Endodermal cell (in vitro differentiated cells): ENCODE measurements at places on chromosomes 2 and 18.

GRCh38 chr2:148721991-148722777 lies 77.6 kb downstream of the EPC2 start:
- DNase-seq, result no peak

GRCh38 chr2:241641631-241642030 lies 4.1 kb downstream of the ATG4B start:
- DNase-seq, result no peak

GRCh38 chr2:37307500-37307899 lies 17.1 kb downstream of the PRKD3 start:
- DNase-seq, result no peak

DNA sequence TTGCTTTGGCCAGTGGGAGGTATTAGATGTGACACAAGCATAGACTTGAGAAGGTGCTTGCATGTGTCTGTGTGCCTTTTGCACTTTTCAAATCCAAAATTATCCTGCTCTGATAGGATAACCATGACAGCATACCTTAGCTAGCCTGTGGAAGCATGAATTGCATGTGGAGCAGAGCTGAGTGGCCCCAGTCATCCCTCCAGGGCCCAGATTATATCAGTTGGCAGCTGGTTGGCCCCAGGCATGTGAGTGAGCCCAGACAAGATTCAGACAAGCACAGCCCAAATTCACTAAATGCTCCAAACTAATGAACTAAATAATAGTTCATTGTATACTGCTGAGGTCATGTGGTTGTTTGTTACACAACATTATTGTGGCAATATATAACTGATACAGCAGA lies 18.8 kb downstream of the TACR1 start:
- no peak for DNase-seq

DNA sequence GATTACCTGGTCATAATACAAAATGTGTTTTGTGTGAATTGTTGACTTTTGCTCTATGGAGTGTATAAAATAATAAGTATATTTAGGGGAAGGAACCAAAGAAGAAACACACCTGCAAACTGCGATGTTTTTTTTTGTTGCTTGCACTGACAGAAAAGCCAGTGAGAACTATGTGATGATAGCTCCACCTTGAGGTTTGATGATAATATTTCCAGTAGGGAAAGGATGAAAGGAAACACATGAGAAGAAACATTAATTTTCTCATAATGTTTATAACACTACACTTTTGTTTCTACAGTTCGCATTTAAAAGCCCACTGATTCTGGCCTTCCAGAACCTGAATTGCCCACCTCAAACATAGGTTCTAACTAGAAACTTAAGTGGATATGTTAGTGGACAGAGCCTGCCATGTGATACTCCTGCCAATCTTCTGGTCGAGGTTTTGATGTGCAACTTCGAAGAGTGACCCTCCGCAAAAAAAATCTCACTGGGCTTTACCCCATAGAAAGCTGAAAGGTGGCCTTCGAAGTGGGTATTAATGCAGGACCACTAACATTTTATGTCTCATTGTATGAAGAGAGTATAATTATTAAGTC lies 476.4 kb upstream of the SPHKAP start:
- DNase-seq, result no peak

- no peak for DNase-seq
These were observed 52.6 kb downstream of the TRIP12 start for GRCh38 chr2:229869226-229869625.

- DNase-seq, result no peak
These were observed 27.8 kb upstream of the COPS8 start for GRCh38 chr2:237057893-237058300.

GRCh38 chr2:104340162-104340561 lies 513.8 kb upstream of the POU3F3 start:
- DNase-seq, result no peak

- peak; percentile 66 for DNase-seq
These were observed at the start of gene DIPK1C for GRCh38 chr18:74457043-74457724. Gene DIPK1C (minus strand): TSS chr18:74457308. CDS start chr18:74457259, 49 bp downstream.

DNA sequence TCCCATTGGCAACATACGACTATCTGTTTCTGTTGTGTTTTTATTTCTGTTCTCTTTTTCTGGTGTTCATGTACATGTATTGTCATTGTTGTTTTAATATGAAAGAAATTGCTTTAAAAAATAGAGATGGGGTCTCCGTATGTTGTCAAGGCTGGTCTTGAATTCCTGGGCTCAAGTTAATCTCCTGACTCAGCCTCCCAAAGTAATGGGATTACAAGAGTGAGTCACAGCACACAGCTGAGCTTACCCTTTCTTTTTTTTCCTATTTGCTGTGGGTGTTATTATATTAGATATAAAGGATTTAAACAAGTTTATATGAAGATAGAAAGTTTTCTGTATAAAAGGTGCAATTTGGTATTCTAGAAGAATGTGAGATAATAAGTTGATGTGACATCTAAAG lies 554.6 kb downstream of the DSC3 start:
- DNase-seq, result no peak

- DNase-seq, result no peak
These were observed 65.4 kb upstream of the ASAP2 start for GRCh38 chr2:9141091-9141667.

- DNase-seq, result no peak
These were observed 735.2 kb downstream of the MBD2 start for GRCh38 chr18:53489266-53489665.

- no peak for DNase-seq
These were observed 101.2 kb upstream of the ALK start for GRCh38 chr2:30022444-30023071.

DNA sequence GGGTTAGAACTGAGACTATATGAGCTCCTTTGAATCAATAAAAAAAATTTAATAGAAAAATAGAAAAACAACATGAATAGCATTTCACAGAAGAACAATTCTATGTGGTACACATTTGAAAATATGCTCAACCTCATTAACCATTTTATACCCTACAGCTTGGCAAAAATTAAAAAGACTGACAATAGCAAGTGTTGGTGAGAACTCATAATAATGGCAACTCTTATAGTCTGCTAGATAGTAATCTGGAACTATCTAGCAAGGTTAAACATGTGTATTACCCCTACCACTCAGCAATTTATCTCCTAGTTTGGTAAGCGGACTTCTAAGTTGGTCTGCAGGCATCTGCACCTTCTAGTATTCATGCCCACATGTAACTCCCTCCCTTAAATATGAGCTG lies 67.8 kb downstream of the CYBRD1 start:
- no peak for DNase-seq

GRCh38 chr2:232900811-232901735 lies 31.0 kb downstream of the SNORC start:
- DNase-seq, result peak; percentile 76

- DNase-seq, result no peak
These were observed 343.7 kb downstream of the SPAG16 start for GRCh38 chr2:213627835-213628460.

- no peak for DNase-seq
These were observed 16.3 kb downstream of the CAPG start for GRCh38 chr2:85393836-85394235.

DNA sequence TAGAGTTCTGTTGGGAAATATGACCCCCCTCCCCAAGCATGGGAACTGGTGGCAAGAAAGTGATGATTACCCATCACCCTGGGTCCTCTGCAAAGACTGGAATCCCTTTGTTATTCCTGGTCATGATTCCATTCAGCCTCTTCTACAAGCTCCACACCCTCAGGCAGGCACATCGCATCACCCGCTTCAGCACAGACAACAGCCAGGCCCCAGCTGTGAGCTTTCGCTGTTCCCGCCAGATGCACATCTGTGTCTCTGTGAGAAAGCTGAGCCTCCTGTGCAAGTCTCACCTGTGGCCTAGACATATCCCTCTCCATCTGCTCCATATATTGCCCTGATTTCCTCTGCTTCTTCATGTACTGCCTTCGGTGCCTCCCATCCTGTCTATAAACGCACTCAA lies 368.0 kb upstream of the RAB6C start:
- DNase-seq, result peak; percentile 61

GRCh38 chr2:170582313-170582712 lies 132.8 kb upstream of the SP5 start:
- no peak for DNase-seq

- no peak for DNase-seq
These were observed 949.8 kb upstream of the LRATD1 start for GRCh38 chr2:13682540-13683272.

DNA sequence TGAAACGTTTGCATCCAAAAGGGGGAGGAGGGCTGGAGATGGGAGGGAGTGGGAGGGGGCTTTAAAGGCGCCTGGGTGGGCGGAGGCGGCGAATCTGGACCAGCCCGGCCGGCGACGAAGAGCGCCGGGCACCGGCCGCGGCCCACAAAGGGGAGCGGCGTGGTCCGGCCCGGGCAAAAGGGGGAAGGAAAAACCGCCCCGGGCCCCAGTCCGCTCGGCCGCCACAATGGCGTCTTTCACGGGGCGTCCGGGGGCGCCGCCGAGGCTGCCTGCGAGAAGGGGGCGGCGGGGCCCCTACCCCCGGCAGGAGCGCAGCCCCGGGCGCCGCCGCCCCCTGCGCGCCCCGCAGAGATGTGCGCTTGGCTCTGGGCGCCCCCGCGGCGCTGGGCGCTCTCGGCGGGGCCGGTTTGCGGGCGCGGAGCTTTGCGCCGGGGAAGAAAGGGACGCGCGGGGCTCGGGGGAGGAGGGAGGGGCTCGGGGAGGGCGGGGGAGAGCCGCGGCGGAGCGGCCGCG lies 108.1 kb upstream of the KCTD1 start:
- DNase-seq, result no peak

GRCh38 chr2:105739426-105739825 lies 5.3 kb upstream of the NCK2 start:
- peak; percentile 17 for DNase-seq

DNA sequence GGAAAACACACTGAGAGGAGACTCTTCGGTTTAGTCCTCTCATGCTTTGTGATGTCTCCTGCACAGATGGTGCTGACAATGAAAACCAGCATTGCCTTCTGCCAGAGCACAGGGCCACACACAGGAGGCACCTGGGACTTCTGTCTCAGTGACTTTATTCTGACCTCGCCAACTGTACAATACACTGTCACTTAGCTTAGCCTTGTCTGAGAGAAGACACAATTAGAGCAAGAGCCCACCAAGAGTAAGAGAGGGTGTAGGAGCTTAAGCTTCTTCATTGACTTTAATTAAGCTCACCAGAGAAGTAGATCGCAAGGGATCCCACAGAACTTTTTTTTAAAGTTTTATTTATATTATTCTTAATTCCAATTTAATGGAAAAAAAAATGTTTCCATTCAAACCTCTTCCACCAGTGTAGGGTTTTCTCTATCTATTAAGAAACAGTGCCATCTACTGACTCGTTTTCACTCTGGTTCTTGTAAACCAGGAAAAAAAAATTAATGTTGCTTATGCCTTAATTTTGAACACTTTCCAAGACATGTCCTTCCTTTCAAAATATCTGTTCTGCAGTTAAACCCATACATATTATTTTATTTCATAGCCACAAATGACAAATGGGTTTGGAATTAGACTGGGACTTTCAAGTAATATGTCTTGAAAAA lies 42.4 kb upstream of the DDX18 start:
- no peak for DNase-seq

- DNase-seq, result no peak
These were observed 120.6 kb downstream of the PTRHD1 start for GRCh38 chr2:24672589-24672988.

GRCh38 chr2:159926695-159927094 lies 128.7 kb upstream of the CD302 start:
- no peak for DNase-seq

GRCh38 chr2:152815634-152816257 lies 97.3 kb downstream of the ARL6IP6 start:
- DNase-seq, result no peak

GRCh38 chr2:43616967-43617680 lies 19.9 kb upstream of the PLEKHH2 start:
- DNase-seq, result no peak

DNA sequence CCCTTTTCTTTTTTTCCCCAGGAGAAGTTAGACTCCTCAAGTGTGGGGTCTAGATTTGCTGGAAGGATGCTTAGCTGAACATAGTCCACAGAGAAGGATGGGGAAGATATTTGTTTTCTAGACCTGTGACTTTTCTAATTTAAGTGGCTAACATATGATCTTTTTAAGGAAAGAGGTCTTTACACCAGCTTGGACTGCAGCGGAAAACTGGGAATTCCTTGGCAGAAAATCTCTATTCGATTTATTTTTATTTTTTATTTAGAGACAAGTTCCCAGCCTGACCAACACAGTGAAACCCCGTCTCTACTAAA lies 148.4 kb downstream of the MYCN start:
- no peak for DNase-seq

DNA sequence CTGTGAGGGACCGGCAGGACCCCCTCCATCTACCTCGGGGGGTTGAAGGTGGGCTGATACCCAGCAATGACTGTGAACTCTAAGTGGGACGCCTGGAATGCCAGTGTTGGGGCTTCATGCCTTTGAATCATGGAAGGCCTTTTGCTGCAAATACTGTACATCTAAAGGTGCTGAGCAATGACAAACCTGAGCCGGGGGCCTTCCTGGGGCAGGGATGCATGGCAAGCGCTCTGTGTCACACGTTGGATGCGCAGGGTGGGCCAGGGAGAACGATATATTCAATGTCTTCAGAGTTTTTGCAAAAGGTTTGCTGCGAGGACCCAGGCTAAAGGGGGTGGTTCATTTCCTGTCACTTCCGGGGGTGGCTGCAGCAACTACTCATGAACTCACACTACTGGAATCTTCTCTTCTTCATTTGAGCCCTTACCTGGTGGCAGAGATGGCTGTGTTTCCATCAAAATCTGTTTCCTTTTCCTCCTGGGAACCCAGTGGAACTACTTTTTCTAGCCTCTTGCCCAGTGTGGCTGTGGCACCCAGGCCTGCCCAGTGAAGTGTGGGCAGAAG lies 24.1 kb upstream of the INHBB start:
- no peak for DNase-seq

GRCh38 chr18:54100920-54101470 lies 123.5 kb downstream of the MBD2 start:
- no peak for DNase-seq

GRCh38 chr2:169110916-169111315 lies 41.6 kb downstream of the DHRS9 start:
- DNase-seq, result no peak

DNA sequence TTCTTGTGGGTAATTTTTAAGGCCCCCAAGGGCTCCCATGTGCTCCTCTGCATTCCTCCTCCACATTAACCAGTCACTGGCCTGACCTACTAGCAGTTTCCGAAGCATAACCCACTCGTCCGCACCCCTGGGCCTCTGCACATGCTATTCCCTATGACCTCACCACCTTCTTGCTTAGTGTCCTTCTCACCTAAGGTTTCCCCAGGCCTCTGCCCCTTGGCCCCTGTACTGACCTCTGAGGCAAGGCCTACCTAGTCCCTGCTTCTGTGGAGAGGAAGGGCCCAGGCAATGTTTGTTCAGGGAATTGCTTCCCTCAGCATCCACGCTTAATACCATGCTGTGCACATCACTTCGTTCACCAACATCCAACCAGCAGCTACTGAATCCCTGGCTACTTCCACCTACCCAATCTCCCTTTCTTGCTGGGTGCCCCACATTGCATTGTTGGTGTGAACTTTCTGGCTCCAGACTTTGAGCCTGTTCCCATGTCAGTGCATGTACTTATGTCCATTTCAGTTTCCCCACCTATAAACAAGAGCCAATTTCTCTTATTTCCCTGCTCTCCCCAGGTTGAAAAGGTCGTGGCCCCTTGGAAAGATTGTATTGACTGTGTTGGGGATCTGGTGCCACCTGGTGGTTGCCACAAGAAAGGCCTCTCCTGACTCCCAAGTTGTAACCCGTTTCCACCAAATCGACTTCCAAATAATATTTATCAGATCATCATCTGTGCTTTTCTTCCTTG lies 19.2 kb upstream of the TMEM177 start:
- DNase-seq, result peak; percentile 85
